Epithelial cell of esophagus (primary cell): ENCODE measurements at places on chromosomes 3 and 15.
A peak's percentile ranks its signal among the peaks of the same experiment; 100 is the strongest.

- peak; percentile 57 for DNase-seq
Observed at GRCh38 chr3:153285194-153285641, 123.2 kb downstream of the RAP2B start.

GRCh38 chr3:13272831-13273603 is 147.1 kb downstream of the NUP210 start:
- no peak for DNase-seq

DNA sequence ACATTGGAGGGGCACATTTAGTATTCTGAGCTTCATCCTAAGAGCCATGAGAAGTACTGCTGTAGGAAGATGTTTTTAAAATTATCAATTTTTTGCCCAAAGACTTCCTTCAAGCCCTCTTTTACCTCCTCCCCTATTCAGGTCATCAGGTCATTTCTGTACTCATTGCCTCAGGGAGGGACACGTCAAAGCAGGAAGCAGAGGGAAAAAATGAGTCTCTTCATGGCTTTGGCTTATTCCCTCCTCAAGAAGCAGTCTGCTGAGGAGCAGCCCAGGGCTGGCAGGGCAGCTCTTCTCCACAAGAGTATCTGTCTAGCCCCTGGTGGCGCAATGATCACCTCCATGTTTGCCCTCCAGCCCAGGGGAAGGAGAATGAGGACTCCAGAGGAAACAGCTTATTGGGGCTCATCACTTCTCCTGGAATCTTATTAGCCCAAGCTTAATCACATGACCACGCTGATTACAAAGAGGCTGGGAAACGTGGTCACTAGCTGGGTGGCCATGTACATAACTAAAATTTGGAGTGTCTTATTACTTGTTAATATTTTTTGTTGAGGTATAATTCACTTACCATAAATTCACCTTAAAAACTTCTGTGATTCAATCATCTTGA is 44.2 kb upstream of the GATA2 start:
- DNase-seq: no peak

- DNase-seq: no peak
Observed at GRCh38 chr3:16011376-16011775, 163.1 kb upstream of the GALNT15 start.

GRCh38 chr3:10614168-10614567 is 108.8 kb upstream of the ATP2B2 start:
- no peak for DNase-seq

- DNase-seq: peak; percentile 92
Observed at GRCh38 chr3:140629357-140630137, 48.3 kb upstream of the TRIM42 start.

- DNase-seq: no peak
Observed at GRCh38 chr3:150635526-150635925, 32.4 kb downstream of the SELENOT start.

GRCh38 chr3:72957297-72957696 is 39.3 kb upstream of the PPP4R2 start:
- no peak for DNase-seq

- DNase-seq: no peak
Observed at GRCh38 chr3:43704697-43705096, 14.0 kb downstream of the ABHD5 start.

- DNase-seq: no peak
Observed at GRCh38 chr3:52396011-52396906, 48.6 kb downstream of the SEMA3G start.

- no peak for DNase-seq
Observed at GRCh38 chr3:41222501-41222900, 23.2 kb downstream of the CTNNB1 start.

- DNase-seq: peak; percentile 3
Observed at GRCh38 chr3:84074767-84075166, 884.0 kb upstream of the CADM2 start.

DNA sequence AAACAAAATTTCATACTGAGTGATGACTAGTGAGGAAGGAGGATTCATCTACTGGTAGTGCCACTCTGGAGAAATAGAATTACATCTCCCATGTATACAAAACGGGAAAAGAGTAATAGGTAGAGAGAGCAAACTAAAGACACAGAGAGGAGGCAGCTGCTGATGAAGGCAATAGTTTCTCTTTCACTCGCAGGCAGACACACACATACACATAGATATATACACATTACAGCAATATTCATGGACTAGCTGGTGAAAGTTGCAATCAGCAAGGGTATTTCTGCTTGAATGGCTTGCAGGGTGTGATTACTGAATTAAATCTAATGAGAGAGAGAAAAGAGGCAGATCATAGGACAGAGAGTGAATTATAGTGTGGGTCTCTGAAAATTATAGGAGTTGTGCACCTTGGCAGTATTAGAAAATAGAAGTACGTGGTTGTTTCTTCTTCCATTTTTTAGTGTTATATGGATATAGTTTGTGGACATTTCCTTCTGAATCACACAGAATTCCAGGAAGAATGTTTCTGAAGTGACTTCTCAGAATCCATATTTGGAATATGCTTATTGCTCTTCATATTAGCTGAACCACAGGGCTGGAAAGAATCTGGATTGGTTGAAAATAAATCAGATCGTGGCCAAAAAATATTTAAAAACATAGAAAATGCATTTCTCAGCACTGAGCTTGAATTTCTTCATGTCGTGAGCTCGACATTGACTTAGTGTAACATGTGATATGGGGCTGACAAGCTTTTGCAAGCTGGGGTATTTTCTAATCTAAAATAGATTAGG is 991.2 kb downstream of the TUSC7 start:
- no peak for DNase-seq

DNA sequence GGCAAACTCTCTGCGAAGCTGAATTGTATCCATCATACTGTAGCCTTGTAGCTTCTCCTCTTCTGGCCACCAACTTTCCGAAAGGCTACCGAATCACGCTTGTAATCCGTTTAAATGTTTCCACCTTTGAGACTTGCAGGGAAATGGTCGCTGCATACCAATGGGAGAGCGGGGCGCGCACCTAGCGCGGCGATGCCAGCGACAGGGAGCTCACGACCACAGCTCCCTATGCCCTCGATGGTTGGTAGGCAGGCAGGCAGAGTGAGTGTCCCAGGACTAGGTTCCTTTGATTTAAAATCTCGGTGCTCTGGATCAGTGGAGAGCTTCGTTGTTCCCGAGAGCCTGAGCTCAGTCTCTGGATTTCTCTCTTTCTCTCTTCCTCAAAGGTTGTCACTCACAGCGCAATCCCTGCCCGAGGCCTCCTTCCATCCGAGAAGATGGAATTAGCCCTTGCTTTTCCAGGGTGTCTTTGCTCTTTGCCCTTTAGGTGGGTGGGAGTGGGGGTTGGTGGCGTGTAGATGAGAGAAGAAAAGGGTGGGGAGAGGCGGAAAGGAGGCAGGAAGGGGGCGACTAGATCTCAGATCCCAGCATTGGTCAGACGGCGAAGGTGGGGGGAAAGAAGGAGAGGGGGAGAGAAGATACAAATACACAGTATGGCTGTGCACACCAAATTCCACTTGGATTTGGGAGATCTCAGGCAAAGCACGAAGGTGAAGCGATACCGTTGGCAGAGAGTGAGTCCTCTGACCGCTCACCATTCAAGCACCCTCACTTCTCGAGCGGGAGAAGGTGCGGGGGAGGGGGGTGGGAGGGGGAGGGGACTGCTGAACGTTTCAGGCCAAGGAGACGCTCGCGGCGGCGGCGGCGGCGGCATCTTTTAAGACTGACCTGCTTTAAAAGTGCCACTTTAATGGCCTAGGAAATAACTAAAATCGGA is at the start of gene SLITRK3:
TSS of gene SLITRK3 (minus strand) at position 745 of the 937 bp plus-strand sequence. CDS start 5,554 bp downstream, outside the sequence.
- DNase-seq: no peak

DNA sequence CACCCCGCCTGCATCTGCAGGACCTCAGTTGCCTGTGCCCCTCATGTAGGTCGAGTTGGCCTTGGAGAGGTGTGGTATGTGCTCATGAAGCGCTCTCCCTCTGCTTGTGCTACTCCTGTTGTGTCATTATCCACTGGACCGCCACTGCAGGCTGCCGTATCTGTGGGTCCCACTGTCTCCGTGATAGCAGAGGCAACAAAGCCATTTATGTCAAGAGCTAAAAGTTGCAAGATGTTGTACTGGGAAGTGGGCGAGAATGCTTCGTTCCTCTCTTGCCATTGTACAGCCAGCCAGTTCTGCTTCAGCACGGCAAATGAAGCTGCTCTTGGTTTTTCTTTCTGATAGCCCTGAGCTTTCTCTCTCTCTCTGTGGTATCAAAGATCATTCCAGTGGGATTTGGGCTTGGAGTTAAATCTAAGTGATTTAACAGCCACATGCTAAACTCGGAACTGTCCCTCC is 89.0 kb downstream of the TMEM212 start:
- no peak for DNase-seq

DNA sequence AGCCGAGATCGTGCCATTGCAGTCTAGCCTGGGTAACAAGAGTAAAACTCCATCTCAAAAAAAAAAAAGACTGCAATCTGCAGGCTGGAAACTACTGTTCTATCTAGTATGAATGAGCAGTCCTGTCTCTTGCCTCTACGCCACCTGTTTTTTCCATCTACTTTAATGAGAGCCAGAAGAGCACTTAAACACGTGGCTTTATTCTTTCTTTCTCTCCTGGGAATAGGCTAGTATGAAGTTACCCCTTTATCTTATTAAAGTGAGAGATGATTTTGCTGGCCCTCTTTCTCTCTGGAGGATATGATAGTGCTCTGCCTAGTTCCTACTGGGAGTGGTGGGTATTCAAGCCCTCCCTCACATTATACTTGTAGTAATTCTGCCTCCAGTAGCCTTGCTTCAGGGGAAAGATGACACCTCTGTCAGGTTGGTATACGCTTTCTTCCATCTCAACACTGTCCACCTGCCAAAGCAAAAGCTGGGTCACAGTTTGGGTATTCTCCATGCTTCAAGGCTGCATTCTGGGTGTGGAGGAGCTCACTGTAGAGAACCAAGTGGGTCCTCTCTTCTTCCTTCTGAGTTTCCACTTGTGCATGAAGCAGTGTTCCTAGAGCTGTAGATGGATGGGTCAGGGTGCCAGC is 17.8 kb downstream of the MAPKBP1 start:
- DNase-seq: no peak

GRCh38 chr3:152155246-152156020 is 113.3 kb upstream of the MBNL1 start:
- DNase-seq: no peak

- peak; percentile 44 for DNase-seq
Observed at GRCh38 chr15:68789091-68789490, 31.6 kb downstream of the ANP32A start.

DNA sequence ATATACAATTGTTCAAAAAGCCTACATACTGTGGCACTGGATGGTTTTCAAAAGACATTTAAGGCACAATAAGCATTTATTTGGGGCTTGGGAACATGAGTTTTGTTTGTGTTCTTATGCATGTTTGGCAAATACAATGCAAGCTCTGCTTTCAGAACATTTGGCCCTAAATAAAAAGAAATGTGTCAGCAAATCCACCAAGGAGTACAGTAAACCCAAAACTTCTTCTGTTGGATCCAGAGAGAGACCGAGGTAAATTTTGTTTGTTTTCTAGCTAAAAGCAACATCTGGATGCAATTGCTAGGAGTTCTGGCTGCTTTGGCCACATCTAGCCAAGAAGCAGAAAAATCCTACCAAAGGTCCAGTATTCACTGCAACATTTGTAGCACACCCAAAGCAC is 168.8 kb downstream of the DCLK3 start:
- no peak for DNase-seq

- DNase-seq: peak; percentile 5
Observed at GRCh38 chr3:82002491-82002890, 241.0 kb upstream of the GBE1 start.

- DNase-seq: no peak
Observed at GRCh38 chr3:100155128-100155527, 40.8 kb upstream of the FILIP1L start.

DNA sequence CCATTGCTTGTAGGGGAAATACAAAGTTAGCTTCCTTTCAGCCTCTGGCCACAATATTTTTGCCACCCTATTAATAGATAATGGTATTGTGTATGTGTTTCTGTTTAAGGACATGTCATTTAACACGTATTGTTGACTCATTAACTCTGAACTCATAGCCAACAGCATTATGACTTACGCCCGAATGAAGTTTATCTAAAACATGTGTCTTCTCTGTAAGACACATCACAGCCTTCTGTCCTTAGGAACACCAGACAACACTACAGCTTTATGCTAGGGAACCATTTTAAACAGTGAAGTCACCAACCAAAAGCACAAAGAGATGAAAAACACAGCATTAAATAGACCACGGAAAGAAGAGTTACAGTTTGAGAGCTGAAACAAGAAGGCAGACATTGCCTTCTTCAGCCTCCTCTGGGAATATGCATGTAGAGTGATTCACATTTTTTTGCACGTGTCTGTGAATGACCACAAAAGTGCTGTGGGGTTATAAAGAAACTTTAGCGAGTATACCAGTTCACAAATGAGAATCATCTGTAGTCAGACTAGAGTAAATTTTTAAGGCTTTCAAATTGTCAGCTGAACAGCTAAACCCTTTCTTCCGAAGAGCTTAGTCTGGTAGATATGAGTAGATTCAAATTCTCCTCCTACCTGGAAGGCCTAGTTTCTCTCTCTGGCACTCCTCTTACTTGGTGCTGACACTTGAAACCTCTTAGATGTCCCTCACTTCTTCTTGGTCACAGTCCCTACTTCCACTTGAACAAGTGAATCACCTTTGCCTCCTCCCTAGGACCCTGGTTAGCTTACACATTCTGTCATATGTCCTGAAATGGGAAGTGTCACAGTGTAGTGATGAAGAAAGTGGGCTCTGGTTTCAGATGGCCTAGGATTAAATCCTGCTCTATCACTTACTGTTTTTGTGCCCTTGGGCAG is 32.2 kb downstream of the MCTP2 start:
- DNase-seq: peak; percentile 80

GRCh38 chr3:155188031-155188430 is 105.5 kb downstream of the STRIT1 start:
- DNase-seq: no peak

DNA sequence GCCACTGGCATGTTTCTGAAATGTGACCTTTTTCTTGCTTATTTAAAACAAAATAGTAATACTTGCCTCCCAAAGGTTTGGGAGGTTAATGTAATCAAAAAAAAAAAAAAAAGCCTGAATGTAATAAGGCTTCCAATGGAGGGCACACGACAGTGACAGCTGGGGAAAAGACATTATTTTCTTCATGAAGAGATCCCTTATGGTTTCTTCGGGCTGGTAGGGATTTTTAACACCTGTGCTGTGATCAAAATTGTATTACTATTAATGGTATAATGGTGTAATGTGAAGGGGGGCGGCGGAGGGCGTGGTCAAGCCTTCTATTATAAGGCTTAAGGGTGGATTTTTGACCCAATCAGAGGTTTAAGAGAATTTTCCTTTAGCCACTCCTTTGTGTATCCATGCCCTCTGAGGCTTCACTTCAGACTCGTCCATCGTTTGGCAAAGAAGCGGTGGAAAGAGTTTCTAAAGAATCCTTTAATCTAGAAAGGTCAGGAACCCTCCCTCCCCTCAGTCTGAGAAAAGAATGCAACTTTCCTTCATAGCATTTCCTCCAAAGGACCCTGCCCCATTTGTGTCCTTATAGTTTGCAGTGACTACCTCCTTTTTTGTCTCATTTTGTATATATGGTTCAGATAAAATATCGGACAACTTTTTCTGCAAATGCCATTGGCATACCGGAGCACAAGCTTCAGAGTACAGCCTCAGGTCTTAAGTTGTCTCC is 89.5 kb upstream of the CHD2 start:
- DNase-seq: peak; percentile 67

DNA sequence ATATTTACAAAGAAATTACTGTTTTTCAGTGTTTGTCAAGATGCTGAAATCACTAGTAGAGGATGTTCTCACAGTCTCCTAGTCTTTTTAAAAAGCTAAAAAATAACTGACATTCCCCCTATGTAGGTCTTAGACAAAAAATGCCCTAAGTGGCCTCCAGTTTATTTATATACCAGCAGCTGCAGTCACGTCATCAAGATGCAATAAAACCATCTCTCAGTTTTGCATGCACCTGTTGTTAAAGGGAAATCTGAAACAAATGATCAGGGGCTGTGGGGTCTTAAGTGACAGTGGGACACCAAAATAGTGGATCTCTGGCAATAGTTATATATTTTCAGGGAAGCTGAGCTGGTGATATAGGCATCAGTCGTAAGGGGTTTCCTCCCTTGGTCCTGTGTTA is 146.5 kb upstream of the ARPP21 start:
- no peak for DNase-seq
